Heart right ventricle (tissue), 16 donors: ENCODE measurements at places on chromosomes 5 and 9. TPM values are rescaled to one million over a fixed set of nuclear protein-coding genes. Genes with fewer than 3 reads are reported as not detected.

Gene CRAT
- polyA plus RNA-seq, result 19.5 TPM

GRCh38 chr5:152994033-152994680, 496.3 kb upstream of the GRIA1 start:
- DNase-seq, result no peak

DNA sequence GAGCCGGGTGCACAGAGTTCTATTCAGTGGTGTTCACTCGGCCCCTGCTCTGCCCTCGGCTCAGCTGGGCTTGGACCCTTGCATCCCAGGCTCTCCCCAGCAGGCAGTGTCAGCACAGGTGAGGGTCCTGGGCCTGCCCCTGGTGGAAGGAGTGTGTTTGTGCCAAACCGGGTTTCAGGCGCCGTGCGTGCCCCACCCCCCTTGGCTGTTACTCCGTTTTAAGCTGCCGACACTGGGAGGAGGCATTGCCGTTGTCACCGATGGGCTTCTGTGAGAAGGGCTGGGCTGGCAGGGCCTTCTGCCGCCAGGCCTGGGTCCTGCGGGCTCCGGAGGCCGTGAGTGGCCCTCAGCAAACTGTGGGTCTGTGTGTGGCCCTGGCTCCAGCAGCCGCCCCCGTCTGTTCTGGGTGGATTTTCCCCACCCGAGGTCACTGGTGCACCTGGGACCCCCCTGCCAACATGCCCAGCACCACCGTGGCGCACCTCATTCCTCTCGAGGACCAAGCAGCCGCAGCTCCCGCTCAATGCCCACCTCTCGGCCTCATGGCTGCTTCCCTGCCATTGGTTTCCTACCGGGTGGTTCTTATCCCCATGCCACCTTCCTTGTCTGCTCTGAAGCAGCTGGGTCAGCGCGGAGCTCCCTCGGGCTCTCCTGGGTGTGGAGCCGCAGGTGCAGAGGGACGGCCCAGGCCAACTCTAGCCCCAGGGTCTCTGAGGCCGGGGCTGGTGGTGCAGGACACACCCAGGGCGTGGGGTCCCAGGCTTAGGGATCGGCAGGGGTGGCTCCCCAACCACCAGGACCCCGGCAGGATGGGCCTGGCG, 44.3 kb upstream of the EXOC3 start:
- no peak for DNase-seq

DNA sequence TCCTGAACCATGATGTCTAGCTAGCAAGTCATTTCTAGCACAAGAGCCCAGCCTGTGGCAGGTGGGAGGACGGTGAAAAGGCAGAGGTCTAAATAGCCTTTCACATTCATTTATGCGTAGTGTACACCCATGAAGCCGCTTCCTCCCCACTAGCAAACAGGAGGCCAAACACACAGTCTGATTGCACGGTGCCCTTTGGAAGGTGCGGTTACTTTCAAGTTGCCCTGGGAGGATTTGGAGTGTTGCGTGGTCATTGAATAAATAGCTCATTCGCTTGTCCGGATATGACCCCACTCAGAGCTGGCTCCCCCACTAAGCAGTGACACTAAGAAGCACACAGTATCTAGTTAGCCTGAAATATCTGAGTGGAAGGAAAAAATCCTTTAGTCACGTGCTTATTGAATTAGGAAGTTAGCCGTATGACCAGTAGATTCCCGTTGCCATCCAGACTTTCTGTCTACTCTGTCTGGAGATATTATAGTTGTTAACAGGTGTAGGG, 664 bp upstream of the ARSB start:
- no peak for DNase-seq

GRCh38 chr9:113623851-113624485, 160.4 kb downstream of the RGS3 start:
- no peak for DNase-seq

DNA sequence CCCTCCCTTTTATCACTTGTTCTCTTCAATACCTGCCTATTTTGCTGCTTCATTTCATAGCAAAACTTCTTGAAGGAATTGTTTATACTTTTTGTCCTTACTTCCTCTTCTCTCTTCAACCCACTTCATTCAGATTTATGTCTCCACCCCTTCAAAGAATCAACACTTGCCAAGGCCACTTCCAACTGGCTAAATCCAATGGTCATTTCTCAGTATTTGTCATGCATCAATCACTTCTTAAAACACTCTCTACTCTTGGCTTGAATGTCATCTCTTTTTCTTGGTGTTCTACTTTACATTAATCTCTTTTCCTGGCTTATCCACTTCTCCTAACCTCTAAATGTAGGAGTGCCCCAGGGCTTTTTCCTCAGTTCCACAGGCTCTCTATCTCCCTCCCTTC, 8.3 kb upstream of the FCHO2 start:
- no peak for DNase-seq

- no peak for DNase-seq
Measured at GRCh38 chr5:80033513-80033912, 1.6 kb upstream of the THBS4 start.

DNA sequence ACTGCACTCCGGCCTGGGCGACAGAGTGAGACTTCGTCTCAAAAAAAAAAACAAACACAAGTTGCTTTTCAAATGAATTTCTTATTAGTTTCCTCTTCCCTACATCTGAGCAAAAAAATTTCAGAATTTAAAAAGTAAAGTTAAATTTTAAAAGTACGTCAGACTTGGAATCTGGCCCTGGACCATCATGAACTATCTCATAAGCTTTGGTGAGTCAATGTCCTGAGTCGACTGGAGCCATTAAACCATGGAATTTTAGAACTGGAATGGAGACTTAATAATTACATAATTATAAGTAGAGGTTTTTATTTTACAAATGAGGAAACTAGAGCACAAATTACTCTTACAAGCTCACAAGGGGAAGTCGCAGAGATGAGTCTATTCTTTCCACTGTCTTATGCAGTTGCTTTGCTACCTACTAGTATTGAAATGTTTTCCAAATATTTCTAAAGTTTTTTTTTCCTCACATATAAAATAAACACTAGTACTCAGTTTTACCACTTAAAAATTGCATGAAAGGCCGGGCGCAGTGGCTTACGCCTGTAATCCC, 98.0 kb upstream of the ZNF608 start:
- no peak for DNase-seq

DNA sequence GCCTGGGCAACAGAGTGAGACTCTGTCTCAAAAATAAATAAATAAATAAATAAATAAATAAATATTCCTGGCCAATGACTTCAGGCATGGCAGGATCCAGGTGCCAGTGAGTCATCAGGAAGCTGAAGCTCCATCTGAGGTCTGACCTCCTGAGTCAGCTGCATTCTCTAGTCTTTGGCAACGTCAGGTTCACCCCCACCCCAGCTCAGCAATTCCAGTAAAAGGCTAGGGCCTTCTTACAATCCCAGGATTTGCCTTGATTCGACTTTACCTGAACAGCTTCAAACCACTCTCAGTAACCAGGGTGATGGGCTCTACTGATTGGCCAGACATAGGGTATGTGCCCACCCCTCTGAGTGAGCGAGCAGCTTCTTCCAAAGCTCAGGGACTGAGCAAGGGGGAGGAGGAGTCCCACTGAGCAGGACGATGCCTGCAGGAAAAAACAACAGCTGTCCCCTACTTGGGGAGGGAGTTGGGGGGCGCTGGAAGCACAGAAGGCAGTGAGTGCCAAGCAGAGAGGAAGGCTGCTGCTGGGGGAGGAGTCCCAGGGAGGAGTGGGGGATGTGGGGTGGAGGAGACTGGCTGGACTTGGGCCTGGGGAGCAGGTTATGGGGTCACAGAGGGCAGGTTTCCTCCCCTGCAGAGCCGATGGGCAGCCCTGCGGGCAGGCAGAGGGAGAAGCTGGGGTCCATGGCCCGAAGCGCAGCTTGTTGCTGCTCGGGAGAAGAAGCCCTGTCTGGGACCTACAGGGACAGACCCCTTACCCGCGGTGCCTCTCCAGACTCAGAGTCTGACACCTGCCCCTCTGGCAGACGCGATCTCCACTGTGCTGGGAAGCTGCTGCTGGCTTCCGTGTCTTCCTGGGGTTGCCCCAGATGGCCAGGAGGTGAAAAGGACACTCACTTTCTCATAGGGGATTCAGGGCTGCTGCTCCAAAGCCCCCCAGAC, 25.9 kb upstream of the UNC5A start:
- DNase-seq, result no peak
